Upper lobe of left lung (tissue), 6 donors: ENCODE measurements at places on chromosomes 3 and 15. TPM values are rescaled to one million over a fixed set of nuclear protein-coding genes. Genes with fewer than 3 reads are reported as not detected.

DNA sequence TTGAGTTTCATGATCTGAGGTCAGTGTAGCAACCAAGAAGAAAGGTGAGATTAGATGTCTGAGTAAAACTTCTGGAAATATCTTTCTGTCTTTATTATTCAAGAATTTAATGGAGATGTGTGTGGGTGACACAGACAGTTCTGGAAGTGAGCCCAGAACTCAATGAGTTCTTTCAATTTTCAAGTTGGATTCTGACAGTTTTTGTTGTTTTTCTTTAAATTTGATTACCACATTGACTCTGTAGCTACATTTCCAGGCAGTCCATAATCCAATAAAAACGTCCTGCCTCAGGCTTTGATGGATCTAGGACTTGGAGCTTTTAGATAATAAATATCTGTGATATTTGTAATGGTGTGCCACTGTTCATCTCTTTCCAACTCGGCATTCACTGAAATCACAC, 3.9 kb upstream of the PARP14 start:
- no peaks in the 10 kb centered on the region for H3K27me3 ChIP-seq
- peaks cover 15% of the 10 kb centered on the region for H3K4me1 ChIP-seq
- H3K36me3 ChIP-seq, result no peaks in the 10 kb centered on the region
- no peak for DNase-seq
- H3K27ac ChIP-seq, result no peak overlapping the region
- no peak overlapping the region for H3K4me3 ChIP-seq

DNA sequence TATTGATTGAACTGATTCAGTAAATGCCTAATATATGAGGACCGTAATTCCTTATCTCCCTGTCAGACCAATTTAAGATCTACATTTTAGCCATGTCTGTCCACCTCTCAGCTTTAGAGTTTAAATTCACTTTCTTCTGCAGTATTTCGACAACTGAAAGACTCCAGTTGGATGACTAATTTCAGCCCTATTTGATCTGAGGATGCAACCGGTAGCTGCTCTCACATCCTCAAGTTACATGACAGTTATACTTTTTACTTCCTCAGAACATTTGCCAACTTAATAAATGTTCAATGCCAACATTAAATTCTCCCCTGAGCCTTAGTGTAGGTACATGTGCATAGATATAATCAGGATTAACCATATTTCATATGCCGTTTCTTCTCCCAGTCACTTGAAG, 2.5 kb upstream of the HHLA2 start:
- no peak overlapping the region for H3K27ac ChIP-seq
- H3K27me3 ChIP-seq, result no peaks in the 10 kb centered on the region
- no peaks in the 10 kb centered on the region for H3K36me3 ChIP-seq
- no peak overlapping the region for H3K4me3 ChIP-seq
- DNase-seq, result no peak

Gene SPSB4
- 0.29 TPM for total RNA-seq

Gene CPN2
- not detected for total RNA-seq

Gene SAMMSON
- total RNA-seq, result not detected

Gene LRRN1
- total RNA-seq, result 3.9 TPM

Gene ADCY5
- total RNA-seq, result 2.1 TPM

Gene PLA1A
- 18.5 TPM for total RNA-seq

Gene TADA3
- 58.8 TPM for total RNA-seq

Gene GREM1
- not detected for total RNA-seq

DNA sequence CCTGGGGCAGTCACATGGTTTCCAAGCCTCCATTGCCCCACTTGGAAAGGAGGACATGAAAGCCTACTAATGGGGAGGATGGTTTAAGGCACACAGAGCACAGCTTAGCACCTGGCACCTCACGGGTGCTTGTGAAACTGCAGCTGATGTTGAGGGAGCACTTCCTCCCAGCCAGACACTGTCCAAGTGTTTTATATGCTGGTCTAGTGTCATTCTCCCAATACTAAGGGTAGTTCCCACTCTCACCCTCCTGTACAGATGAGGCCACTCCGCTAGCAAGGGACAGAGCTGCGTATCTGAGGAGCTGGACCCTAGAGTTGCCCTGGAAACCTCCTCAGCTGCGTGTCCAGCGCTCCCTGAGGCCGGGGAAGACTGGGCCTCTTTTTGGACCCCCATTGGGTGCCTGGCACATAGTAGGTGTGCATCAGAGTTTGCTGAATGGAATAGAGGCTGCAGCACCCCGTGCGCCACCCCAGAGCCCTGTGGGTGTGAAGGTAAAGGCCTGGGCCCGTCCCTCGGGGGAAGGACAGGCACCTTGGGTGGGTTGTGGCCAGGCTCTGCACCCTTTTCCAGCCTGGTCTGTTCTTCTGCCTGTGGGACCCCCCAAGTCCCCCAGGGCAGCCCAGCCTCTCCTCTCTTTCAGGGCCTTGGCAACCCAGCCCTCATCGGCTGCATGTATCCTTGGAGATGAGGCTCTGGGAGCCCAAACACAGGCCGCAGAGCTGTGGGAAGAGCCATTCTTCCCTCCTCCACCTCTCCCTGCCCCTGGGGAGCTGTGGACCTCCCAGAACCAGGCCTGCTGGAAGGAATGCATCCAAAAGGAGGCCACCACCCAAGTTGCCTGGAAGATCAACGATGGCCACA, 31.3 kb downstream of the DNASE1L3 start:
- no peaks in the 10 kb centered on the region for H3K36me3 ChIP-seq
- peaks cover 35% of the 10 kb centered on the region for H3K4me1 ChIP-seq
- no peaks in the 10 kb centered on the region for H3K27me3 ChIP-seq

Gene MYLK
- total RNA-seq, result 145 TPM
